ENCODE measurements at places on chromosomes 13 and 19. TPM values are rescaled to one million over a fixed set of nuclear protein-coding genes. Genes with fewer than 3 reads are reported as not detected.

DNA sequence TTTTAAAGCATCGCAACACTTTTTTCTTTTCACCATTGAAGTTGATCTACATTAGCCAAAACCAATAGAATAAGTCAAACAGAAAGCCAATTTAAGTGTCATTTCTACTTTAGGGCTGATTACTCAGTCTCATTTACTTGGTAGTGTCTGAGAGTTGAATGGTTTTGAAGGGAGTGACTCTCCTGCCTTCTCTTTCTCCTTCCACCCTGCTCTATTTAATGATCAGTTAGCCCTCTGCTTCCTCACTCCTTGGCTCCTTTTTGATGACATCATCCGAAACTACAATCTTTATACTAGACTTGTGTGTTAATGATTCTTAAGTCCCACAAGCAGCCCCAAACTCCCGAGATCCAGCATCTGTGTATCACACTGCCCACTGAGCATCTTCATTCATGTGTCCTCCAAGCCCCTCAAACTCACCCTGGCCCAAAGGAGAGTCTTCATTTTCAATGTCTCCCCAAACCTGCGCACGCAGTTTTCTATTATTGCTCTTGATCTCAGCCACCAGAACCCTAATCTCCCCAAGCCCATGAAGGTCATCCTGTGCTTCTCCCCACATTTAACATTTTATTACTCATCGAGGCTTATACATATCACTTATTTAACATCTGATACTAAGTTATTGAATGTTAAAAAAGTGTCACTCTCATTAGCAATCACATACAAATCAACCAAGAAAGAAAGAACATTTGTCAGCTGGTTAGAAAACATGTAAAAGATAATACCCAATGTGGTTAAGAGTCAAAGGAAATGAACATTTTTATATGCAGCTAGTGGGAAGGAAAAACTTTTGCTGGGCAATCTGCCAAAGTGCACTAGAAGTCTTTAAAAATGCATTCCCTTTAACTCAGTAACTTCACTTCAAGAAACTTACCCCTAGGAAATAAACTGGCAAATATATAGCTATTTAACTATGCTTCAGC lies 32.2 kb upstream of the ARGLU1 start:
- DNase-seq = no peak

- DNase-seq = no peak
Observed at GRCh38 chr13:97621025-97621424, 187.1 kb downstream of the RAP2A start.

DNA sequence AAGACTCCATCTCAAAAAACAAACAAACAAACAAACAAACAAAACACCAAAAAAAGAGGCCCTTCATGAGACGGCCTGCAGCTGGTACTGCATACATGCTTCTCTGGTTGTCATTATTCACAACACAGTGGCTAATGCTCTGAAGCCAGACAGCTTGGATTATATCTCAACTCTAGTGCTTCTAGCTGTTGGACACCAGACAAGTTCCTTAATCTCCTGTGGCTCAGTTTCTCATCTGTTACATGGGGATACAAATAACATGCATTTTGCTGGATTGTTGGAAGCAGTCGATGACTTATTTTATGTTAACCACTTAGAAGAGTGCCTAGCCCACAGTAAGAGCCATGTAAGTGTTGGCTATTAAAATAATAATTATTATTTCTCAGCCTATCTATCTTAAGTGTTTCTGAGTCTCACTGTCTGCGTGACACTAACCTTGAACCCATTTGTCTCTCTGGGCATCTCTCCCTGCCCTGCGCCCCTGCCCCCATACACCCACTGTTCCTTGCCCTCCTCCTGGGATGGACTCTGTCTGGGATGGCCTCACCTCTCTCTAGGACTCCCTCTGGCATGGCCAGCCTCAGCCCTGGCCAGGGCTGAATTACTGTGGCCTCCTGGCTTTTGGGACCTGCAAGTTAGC lies 3.1 kb upstream of the JUNB start:
- no peak for DNase-seq

FBXW9 gene
- total RNA-seq = 9.5 TPM

LILRA1 gene
- not detected for total RNA-seq
